ENCODE measurements at places on chromosomes 5 and 9.
A peak's percentile ranks its signal among the peaks of the same experiment; 100 is the strongest.

DNA sequence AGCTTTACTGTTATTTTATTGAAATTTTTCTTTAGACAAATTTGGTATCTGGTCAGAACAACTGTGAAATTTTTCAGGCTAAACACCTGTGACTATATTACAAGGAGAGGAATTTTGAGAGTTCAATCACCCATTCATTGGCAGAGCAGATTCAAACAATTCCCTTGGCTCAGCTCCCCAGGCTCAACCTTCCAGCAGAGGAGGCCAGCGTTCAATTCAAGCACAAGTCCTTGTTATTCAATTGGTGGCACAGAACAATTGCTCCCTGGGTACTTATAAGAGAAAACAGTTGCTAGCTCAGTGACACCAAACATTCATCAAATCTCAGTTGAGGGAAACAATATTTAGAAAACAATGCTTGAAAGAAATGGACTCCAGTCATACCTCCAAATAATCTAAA lies 83.3 kb downstream of the SUSD1 start:
- peak; percentile 19 for DNase-seq

- no peak for DNase-seq
Observed at GRCh38 chr5:133840168-133840567, 128.3 kb downstream of the C5orf15 start.

DNA sequence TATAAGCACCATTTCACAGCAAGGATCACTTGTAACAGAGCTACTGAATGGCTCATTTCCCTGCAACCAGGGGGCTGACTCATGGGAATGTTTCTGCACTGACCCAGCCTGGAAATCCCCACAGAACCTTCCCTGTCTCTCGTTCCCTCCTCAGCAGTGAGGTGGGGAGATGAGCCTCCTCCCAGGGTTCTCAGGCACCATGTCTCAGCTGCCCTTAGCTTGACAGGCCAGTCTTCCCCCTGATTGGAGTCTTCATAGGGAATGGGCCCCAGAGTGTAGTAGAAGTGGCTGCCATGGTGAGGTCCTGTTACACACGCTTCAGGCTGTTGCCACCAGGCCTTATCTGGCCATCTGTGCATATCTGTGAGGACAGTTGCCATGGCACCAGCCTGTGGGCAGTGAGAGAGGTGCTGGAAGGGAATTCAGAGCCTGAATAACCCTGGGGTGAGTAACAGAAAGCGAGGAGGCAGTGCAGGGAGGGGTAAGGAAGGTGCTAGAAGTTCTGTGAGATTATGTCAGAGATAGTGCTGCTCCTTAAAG lies 324.4 kb downstream of the ENC1 start:
- DNase-seq: peak; percentile 96

DNA sequence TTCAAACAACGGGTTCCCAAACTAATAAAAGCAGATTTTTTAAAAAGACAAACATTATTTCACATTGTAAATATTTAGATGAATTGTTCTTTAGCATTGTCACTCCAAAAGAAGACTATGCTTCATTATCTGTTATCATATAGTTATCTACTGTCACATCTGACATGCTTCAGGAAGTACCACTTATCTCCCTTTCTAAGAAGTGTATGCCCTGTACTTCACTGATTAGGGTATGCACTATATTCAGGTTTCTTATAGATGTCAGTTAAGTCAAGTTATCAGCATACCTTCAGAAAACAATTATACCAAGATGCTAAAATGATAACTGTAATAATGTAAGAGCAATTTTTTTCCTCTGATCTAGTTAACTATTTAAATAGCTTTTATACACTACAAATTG lies 40.4 kb downstream of the LMBRD2 start:
- DNase-seq: no peak

DNA sequence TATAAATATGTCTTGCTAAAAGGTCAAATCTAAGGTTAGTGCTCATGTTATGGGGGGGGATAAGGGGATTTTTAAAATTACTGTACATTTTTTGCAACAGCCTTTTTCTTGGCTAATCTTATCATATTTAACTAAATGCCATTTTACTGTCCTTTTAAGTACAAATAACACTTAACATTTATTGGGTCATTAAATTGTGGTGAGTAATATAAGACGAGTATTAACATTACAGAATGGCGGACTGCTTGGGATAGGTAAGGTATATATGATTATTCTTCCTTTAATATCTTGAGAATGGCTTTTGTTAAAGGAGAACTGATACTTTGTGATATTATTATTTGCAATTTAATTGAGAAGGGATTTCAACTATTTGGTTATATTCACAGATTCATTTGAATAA lies 33.2 kb downstream of the GPR151 start:
- DNase-seq: no peak
